Cerebellar nuclear complex (tissue), 1 donor: ENCODE measurements at places on chromosomes 11 and 22.

DNA sequence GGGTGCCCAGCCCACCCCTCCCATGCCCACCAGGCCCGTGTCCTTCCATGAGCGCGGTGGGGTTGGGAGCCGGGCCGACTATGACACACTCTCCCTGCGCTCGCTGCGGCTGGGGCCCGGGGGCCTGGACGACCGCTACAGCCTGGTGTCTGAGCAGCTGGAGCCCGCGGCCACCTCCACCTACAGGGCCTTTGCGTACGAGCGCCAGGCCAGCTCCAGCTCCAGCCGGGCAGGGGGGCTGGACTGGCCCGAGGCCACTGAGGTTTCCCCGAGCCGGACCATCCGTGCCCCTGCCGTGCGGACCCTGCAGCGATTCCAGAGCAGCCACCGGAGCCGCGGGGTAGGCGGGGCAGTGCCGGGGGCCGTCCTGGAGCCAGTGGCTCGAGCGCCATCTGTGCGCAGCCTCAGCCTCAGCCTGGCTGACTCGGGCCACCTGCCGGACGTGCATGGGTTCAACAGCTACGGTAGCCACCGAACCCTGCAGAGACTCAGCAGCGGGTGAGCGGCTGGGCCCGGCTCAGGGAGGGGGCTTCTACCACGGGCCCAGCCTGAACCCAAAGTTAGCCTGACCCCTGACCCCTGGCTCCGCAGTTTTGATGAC, 3.0 kb downstream of the PKP3 start:
- no peak for DNase-seq

- DNase-seq = no peak
These were observed 3.0 kb upstream of the MUC2 start for GRCh38 chr11:1071571-1072115.

DNA sequence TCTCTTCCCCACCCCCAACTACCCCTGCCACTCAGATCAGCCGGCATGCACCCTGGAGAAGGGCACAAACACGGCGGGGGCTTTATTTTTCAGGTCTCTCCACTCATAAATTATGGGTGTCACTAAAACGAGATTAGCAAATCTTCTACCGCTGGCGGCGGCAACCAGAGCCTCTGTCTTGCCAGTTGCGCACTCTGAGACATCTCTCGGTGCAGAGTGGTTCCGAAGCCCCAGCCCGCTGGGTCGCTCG, 125.3 kb upstream of the C11orf58 start:
- DNase-seq = no peak

GRCh38 chr11:64566042-64566914, 24.7 kb upstream of the SLC22A12 start:
- DNase-seq = no peak

DNA sequence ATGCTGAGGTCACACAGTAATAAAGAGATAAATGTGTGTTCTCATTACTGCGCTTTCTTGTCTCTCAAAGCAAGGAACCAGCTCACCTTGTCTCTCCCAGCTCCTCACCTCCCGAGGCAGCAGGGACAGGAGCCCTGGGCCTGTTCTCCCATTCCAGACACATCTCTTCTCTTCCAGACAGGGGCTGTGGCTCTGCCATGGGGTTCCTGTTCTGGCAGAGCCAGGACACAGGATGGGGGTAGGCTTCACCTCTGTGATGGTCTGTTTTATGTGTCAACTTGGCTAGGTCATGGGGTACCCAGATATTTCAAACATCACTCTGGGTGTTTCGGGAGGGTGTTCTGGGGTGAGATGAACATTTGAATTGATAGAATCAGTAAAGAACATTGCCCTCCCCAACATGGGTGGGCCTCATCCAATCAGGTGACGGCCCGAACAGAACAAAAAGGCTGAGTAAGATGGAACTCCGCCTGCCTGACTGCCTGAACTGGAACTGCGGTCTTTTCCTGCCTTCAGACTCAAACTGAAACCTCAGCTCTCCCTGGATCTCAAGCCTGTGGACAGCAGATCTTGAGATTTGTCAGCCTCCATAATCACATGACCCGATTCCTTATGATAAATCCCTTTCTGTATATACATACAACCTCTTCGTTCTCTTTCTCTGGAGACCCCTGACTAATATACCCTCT, 2.0 kb upstream of the VSIG10L2 start:
- DNase-seq = no peak
